ENCODE measurements at places on chromosomes 2 and 18.

DNA sequence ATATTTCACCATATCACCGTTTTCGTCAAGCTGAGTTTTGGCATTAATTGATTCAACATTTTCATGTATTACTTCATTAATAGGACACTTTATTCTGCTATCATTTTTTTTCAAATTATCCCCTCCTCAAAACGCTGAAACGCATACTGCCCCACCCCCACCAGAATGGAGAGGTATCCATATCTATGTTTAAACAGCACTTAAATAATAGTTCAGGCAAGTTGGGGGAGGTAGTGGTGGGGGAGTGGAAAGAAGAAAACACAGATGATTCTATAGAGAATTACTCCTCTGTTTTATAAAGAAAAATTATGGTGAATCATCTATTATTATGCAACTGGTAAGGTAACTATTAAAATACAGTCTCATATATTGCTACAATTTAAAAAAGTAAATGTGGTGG is 314.4 kb upstream of the ZEB2 start:
- DNase-seq, result no peak

DNA sequence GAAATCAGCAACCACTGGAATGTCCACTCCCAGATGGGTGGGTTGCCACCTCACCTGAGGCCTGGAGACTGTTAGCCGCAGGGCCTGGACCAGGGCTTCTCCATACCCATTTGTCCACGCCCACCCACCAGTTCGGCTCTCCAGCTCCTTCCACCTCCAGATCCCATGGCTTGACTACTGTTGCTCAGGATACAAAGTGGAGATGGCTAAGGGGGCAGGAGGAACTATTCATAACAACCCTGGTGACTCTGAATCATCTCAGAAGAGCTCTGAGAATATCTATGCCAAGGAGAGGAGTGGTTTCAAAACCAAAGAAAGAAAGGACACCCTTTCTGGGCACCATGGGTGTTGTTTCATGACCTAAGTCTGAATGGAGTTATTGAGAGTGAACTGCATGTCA is 145.8 kb downstream of the LAMA3 start:
- DNase-seq, result no peak

- DNase-seq, result no peak
Measured at GRCh38 chr2:2025803-2026202, 281.5 kb upstream of the PXDN start.

DNA sequence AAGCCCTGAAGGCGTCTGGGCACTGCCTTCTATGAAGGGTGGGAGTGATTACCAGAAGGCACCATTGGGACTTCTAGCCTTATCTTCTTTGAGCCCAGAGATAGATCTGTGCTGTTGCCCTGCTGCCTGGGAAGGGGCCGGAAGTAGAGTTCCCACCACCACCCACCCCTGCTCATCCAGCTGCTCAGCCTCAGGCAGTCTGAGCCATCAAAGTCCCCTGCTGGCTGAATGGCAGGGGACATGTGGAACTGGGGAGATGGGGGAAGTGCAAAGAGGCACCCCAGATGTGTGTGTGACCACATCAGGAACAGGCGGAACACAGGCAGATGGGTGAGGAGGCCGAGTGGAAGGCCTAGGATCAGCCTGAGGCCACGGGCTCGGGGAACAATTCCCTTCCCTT is 3.3 kb upstream of the WNT10A start:
- no peak for DNase-seq

- no peak for DNase-seq
Measured at GRCh38 chr2:1134629-1135028, 184.0 kb downstream of the SNTG2 start.

DNA sequence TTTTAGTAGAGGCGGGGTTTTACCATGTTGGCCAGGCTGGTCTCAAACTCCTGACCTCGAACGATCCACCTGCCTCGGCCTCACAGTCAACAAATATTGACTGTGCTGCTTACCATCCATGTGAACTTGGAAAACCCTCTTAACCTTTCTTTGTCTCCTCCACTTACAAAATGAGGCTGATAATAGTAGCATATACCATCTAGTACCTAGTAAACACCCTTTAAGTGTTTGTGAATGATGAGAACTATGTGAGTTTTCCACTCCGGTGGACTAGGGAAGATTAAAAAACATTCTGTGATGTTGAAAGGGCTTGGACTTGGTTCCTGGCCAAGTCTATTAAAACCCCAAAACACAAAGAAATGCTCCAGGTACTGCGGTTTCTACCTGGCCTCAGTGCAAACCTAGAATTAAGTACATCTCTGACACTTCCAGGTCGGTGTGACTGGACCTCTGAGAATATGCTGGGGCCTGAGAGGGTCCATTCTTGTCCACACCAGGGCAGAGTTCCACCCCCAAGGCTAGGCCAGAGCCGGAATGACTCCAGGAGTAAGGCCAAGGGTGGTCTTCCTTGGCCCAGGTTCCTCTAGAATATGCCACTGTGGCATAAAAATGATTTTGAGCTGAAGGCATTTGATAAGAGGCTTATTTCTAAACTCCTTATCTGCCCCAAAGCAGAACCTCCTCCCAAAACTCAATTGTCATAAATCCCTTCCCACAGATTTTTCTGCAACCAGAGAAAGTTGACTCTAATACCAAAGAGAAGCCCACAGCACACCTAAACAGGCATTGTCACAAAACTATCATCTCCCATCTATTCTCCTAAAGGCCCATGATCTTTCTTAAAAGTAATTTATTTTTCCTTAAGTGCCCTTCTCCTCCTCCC is 217.5 kb downstream of the TGIF1 start:
- DNase-seq, result no peak

DNA sequence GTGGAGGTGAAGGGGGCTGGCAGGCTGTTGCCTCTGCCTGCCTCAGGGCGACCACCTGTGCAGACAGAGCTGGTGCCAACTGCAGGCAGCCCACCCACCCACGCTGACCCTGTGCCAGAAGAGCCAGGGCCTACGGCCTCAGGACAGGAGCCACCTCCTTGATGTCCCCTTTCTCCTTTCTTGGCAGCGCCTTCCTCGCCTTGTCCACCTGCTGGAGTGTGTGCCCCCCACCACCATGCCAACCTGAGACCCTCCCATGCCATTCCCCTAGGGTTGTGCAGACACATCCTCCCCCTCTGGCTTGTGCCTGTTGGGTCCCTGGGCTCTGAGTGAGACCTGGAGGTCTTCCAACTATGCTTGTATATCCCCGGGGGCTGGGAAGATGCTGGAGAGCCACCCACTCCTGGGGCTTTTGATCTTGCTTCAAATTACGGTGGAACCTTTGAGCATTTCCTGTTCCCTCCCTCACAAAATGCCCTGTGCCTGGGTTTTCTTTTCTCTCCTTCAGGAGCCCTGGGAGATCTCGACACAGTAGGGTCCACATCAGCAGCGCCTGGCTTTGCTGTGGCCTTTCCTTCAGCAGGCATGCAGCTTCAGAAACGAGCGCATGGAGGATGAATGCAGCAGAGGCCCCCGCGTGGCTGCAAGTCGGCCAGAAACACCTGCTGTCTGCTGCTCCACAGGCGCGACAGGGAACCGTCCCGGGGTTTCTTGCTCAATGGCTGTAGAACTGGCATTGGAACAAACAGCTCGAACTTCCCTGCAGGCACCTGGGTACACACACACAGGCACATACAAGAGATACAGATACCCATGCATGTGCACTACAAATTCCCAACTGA is 65.9 kb upstream of the SH3RF3 start:
- no peak for DNase-seq

DNA sequence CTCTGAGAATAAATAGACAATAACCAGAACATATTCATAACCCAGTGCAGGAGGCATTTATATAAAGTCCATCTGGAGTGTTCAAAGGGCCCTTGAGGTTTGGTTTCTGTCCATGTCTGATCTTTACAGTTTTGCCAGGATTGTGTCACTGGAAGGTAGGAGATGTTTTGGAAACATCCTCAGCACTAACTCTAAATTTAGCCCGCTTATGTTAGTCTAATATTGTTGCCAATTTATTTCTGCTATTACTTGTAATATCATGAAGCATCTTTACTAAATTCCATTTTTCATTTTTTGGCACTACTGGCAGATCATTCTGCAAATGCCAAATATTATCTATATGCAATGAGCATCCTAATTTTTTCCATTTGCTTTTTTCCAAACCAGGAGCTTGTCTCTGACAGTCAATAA is 22.4 kb upstream of the REV1 start:
- no peak for DNase-seq

GRCh38 chr2:5691985-5692529 is at the start of gene SOX11:
TSS of gene SOX11 (plus strand) at chr2:5692384. CDS start at chr2:5692722, 338 bp downstream.
- DNase-seq, result no peak

- no peak for DNase-seq
Measured at GRCh38 chr18:26086959-26087358, 3.5 kb downstream of the SS18 start.

DNA sequence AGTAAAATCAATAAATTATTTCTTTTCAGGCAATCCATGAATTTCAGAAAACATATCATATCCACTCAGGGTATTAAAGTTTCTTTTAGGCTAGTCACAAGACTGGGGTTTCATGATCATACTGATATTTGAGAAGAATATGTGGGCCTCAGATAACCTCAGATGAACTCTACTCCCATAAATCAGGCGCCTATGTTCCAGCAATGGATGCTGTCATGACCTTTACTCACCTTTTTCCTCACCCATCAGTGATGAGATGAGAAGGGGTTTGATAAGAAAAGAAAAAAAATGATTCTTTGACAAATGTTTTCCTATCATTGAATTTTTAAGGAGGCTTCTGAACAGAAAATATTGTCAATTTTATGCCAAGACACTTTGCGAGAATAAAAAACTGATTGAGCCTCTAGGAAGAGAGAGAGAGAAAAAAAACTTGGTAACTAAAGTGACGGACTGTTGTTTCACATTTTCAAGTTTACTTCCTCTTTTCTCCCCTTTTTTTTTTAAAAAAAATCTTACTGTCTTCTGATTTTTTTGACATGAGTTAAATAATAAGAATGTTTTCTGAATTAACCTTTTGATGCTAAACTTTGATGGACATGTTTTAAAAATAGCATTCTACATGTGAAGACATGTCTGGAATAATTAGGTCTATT is 309.1 kb upstream of the MAP2 start:
- DNase-seq, result no peak

DNA sequence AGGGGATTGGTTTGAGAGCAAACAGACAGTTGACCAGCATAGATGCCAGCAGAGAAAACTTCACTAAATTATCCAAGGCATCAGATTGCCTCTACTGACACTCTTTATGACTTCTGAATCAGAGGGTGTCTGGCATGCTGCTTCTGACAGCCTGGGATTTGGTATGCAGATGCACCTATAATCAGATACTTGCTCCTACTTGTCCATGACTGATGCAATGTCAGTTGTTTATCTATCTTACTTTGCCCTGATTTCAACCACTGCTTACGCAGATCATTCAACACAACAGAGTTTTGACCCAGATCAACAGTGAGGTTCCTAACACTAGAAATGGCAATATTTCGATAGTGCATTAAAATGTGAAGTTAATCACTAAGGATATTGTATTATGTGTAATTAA is 22.6 kb upstream of the CALCRL start:
- no peak for DNase-seq

DNA sequence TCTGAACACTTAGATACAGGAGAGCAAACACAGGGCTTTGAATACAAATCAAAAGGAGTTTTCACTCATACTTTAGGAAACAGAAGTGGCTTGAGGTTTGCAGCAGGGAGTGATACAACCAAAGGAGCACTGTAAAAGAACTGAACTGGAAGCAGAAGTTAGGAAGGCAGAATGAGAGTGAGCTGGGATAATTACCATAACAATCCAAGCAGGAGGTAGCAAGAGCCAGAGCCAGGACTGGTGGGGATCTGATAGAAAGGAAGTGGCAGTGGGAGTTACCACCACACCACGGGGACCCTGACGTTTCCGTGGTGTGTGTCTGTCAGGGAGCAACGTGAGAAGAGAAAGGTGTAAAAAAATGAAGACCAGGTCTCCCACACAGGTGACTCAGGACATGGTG is 81.3 kb upstream of the EPB41L3 start:
- no peak for DNase-seq

GRCh38 chr2:177772529-177772928 is 300.0 kb downstream of the PDE11A start:
- no peak for DNase-seq

- no peak for DNase-seq
Measured at GRCh38 chr2:173990970-173991819, 26.0 kb upstream of the SP3 start.

- DNase-seq, result no peak
Measured at GRCh38 chr2:66427300-66427699, 7.6 kb upstream of the MEIS1 start.

GRCh38 chr2:134070281-134070741 is 183.6 kb upstream of the MGAT5 start:
- no peak for DNase-seq
